Colonic mucosa (tissue), 4 donors: ENCODE measurements at places on chromosomes 5 and 9.

DNA sequence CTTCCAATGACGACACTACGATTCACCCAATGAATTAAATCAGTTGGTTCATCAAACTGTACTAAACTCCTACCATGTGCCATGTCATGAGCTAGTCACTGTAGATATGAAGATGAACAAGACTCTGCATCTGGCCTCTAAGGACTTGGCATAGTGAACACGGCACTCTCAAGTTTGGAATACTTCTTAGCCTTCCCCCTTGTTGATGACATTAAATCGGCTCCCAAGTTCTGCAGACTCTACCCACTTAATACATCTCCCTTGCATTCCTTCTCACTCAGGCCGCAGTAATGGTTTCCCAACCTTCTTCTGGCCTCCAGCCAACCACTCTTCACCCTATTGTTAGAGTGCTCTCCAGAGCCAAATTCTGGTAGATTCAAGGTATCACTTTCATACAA, 184.7 kb downstream of the MAPKAP1 start:
- no peak for DNase-seq

GRCh38 chr9:17476401-17476800, 102.5 kb upstream of the SH3GL2 start:
- no peak for DNase-seq

DNA sequence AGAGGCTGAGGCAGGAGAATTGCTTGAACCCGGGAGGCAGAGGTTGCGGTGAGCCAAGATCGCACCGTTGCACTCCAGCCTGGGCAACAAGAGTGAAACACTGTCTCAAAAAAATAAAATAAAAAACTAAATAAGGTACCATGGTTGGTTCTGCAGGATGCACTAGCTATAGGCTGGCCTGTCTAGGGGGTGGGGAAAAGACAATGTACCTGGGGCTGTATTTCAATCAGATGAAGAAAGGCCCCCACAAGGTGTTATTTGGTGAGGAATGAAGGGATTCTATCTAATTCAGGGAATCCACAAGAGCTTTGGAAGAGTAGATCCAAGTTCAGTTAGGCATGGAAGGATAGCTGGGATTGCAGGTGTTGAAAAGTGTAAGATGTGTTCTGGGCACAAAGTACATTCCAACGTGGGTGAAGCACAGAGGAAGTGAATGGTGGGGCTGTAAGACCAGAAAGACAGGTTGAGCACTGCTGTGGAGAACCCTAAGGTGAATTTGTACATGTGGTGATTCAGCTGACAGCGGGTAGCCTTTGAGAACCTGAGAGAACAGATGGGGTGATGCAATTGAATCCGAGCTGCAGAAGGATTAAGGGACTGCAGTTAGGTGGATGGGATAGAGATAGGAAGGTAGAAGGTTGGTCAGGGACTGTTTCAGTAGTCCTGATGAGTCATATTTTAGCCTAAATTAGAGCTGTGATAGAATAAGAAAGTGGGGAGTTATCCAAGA, 71.8 kb downstream of the CAST start:
- no peak for DNase-seq

DNA sequence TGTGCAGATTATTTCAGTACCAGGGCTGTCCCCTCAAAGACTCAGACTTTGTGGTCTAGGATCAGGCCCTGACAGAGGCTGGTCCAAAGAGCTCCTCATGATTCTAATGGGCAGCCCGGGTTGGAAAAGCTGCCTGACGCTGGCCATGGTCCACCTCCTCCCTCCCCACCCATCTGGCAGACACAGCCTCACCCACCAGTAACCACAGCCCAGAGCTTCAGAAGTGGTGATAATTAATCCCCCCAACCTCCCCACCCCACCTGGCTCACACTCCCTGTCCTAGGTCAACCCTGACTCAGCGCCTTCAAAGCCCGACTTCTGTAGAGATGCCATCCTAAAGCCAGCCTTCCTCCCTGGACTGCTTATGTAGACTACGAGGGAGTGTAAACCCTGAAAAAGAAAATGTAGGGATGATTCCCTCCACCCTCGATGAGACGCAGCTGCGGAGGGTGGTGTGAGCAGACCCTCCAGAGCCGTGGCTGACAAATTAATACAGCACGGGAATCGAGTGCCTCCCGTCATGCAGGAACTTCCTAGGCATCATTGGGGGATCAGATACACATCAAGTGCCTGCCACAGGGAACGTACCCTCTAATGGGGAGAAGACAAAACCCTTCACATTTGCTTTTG, 7.0 kb downstream of the UBE2QL1 start:
- no peak for DNase-seq

GRCh38 chr5:52409835-52410234, 377.9 kb upstream of the ITGA1 start:
- no peak for DNase-seq

DNA sequence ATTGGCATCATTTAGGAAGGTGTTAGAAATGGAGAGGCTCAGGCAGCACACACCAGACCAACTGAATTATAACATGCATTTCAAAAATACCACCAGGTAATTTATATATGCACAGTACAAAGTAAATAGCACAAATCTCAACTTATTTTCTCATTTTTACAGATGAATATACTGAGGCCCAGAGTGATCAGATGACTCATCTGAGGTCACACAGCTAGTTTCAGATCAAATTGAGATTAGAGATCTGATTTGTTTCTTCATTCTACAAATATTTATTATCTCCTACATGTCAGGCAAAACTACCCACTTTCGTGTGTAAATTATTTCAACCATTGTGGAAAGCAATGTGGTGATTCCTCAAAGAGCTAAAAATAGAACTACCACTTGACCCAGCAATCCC, 507.1 kb downstream of the TLE4 start:
- no peak for DNase-seq

- DNase-seq = no peak
Measured at GRCh38 chr9:27433631-27434325, 90.3 kb upstream of the IFNK start.

DNA sequence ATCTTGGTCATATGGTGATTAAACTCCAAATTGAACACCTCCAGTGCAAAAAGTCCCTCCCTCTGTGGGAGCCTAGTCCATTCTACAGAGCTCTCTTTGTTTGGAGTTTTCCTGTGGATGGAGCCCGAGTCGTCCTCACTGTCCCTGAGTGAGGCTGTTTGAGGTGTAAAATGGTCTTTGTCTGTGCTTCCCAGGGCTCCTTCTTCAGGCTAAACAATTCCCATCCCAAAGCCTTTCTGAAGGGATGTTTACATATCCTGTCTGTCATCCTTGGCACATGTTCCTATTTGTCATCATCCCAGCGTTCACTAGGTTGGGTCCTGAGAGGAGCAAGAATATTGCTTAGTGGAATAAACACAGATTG, 68.9 kb downstream of the COL27A1 start:
- no peak for DNase-seq

DNA sequence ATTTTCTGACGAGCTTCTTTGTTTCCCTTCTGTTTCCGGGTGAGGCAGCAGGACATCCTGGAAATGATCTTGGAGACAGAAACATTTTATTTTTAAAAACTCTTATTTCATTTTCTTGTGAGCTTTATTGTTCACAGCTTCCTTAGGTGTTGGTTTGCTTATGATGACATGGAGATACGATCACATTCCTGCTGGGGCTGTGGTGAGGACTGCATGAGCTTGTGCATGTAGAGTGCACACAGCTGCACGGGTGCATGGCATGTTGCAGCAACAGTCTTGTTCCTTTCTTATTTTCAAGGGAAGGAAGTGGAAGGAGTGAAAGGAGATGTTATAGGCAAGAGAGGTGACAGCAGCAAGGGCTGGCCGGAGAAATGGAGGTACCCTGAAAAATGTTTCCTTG, 1.2 kb downstream of the BTNL8 start:
- no peak for DNase-seq

DNA sequence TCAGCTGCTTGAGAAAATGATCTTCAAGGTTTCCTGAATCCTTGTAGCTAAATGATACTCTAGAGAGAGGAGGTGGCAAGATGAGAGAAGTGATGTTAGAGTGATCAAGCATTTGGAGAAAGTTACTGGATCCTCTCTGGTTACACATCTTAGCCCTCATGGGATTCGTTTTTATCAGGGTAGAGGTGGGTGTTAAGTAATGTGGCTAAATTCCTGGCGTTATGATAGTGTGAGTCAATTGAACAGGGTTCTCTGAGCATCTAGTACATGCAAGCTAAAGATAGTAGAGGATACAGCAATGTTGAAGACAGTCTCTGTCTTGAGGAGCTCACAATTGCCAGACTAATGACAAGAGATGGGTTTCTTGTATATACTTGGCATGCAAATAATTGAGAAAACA, 123.7 kb downstream of the PSD2 start:
- no peak for DNase-seq

GRCh38 chr9:81906671-81907070, 21.6 kb upstream of the SPATA31D4 start:
- no peak for DNase-seq
